ENCODE measurements at places on chromosomes 11 and 22.
A peak's percentile ranks its signal among the peaks of the same experiment; 100 is the strongest.

DNA sequence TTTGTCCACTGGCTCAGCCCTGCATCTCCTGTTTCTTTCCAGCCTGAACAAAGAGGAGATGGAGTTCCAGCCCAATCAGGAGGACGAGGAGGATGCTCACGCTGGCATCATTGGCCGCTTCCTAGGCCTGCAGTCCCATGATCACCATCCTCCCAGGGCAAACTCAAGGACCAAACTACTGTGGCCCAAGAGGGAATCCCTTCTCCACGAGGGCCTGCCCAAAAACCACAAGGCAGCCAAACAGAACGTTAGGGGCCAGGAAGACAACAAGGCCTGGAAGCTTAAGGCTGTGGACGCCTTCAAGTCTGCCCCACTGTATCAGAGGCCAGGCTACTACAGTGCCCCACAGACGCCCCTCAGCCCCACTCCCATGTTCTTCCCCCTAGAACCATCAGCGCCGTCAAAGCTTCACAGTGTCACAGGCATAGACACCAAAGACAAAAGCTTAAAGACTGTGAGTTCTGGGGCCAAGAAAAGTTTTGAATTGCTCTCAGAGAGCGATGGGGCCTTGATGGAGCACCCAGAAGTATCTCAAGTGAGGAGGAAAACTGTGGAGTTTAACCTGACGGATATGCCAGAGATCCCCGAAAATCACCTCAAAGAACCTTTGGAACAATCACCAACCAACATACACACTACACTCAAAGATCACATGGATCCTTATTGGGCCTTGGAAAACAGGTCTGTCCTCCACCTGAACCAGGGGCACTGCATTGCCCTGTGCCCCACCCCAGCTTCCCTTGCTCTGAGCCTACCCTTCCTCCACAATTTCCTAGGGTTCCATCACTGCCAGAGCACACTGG, 5.0 kb downstream of the FTH1 start:
- no peak for DNase-seq

DNA sequence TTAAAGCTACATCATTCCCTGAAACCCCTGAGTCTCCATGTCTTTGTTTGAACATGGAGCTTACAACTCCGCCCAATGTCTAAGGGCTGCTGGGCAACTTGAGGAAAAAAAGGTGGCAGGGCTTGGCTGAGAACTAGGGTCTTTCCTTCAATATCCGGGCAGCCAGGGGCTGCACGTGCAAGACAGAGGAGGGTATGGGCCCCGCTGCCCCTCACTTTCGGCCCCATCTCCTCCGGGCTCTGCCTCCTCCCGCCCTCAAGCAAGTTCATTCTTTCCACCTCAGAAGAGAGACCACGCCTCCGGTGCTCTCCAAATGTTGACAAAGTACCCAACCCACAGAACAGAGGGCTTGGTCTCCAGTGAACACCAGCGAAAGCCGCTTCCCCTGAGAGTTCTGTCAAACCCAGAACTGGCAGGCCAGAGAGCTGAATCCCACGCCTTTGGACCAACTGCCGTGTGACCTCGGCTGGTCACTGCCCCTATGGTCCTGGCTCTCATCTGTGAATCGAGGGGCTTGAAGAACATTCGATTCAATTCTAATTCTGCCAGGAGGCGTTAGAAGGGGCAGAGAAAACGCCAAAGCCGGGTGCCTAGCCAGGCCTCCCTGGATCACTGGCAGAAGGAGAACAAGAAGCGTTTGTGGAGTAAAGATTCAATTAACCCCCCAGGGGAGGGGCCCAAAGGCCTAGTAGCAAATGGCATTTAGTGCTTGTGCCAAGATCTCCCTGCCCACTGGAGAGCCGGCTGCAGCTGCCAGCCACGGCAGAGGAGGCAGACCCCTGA, 7.3 kb downstream of the PDGFB start:
- no peak for DNase-seq

GRCh38 chr11:8839957-8840945, 70.7 kb upstream of the AKIP1 start:
- DNase-seq = peak; percentile 55

- no peak for DNase-seq
Observed at GRCh38 chr11:74860743-74861142, 88.1 kb downstream of the XRRA1 start.

DNA sequence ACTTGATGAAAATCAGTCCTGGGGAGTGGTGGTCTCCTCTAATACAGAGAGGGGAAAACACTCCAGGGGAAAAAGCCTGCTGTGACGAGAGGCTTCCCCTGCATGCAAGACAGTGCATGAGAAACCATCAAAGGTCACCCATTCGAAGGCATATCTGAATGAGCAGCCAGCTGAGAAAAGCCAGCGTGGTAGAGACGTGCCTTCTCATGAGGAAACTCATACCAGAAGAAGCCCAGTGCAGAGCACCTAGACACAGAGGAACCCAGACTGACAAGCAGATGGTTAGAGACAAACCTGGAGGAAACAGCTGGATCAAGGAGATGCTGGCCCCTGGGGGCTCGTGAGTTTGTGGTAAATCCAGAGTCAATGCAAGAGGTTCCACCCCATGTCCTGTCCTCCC, 534.8 kb downstream of the BRD1 start:
- no peak for DNase-seq

DNA sequence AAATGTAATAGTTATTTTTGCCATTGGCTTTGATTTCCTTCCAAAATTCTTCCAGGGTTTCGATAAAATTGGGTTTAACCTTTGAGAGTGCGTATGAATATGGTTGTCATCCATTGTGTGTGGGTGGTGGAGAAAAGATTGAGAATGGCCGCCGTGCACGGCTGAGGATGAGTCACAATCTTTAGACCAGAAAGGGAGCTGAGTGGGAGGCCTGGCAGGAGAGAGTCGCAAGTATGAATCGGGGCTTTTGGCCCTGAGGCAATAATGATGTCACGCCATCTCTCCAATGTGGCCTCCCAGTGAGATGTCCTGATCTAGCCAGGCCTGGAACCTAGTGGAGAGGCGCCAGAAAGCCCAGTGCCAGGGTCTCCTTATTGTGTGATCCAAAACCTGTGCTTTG, 33.1 kb upstream of the SMPD1 start:
- no peak for DNase-seq

DNA sequence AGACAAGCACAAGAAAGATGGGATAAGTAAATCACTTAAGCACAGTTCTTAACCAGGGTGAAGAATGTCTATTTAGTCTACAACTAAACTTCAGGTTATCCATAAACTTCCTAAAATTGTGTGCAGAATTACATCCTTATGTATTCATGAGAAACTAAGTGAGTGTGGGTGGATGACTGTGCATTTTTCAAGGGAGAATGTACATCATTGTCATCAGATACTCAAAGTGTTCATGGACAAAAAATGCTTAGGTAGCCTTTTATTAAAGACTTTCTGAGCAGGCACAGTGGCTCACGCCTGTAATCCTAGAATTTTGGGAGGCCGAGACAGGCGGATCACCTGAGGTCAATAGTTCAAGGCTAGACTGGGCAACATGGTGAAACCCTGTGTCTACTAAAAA, 2023.8 kb downstream of the LRRC4C start:
- DNase-seq = no peak

DNA sequence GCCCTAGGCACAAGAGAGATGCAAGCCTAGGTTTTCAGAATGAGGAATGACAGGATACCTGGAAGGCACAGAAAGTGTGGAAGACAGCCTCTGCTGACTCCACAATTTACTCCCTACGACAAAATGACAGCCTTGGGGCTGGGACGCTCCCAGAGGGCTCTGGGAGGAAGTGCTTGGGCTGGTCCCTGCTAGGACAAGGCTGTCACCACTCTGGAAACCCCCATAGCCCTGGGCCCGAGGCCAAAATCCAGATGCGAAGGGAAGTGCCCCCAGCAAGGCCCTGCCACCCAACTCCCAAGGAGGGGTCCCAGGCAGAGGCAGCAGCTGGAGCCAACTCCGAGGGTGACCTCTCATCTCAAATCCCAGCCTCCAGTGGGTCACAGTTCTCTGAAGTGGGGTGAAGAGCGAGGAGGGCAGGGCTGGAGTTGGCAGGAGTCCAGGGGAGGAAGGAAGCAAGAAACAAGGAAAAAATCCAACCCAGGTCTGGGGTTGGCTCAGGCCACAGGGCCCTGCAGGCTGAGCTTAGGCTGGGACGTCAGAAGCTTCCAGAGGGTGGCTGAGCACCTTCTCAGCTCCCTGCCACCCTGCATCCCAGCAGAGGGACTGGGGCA, 6.3 kb upstream of the CDC42EP2 start:
- DNase-seq = no peak

DNA sequence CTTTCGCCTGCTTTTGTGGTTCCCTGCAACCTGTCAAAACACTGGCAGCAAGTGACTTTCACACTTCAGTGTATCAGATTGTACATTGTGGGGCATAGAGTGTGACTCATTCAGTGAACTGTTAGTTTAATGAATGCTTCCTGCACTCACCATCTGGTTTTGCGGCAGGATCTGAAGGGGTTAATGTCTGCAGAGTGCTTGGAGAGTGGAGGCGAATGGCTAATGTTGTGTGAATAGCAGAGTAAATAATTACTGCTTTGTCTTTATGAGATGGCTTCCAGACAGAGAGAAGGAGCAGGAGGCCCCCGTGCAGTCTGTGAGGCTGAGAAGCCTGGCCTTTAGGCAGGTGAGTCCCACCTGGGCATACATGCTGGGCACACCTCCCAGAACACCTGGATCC, 454.3 kb upstream of the KIRREL3 start:
- DNase-seq = no peak

GRCh38 chr11:832529-833113, at the start of gene CD151:
TSS of gene CD151 (plus strand) at chr11:832952. CDS start at chr11:836070, 3,118 bp downstream.
- no peak for DNase-seq

DNA sequence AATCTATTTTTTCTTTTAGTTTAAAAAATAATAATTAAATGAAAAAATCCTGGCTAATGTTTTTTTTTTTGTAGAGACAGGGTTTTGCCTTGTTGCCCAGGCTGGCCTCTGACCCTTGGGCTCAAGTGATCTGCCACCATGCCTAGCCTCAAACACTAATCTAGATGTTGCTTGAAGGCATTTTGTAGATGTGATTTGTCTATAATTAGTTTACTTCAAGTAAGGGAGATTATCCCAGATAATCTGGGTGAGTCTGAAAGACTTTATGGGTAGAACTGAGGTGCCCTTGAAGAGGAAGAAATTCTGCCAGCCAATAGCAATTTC, 38.6 kb upstream of the RBFOX2 start:
- no peak for DNase-seq

DNA sequence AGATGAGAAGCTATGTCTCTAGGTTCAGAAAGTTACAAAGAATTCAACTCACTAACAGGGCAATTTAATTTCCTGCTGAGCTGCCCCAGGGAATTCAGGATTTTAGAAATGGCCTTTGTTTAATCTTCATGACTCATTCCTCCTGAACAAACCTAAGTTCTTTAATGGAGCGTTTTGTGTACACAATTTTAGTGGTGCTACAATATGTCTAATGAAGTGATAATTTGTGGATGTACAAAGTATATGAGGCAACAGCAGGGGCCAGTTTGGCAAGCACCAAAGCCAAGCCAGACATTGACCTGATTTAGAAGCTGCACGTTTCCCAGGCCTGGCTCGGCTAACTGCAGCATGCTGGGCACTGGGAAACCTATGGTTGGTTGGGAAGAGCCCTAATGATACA, 34.4 kb upstream of the HEPHL1 start:
- no peak for DNase-seq

- no peak for DNase-seq
Observed at GRCh38 chr11:60077981-60078380, 10.5 kb upstream of the MS4A2 start.

- no peak for DNase-seq
Observed at GRCh38 chr11:61037441-61038093, 64.7 kb upstream of the CD5 start.

DNA sequence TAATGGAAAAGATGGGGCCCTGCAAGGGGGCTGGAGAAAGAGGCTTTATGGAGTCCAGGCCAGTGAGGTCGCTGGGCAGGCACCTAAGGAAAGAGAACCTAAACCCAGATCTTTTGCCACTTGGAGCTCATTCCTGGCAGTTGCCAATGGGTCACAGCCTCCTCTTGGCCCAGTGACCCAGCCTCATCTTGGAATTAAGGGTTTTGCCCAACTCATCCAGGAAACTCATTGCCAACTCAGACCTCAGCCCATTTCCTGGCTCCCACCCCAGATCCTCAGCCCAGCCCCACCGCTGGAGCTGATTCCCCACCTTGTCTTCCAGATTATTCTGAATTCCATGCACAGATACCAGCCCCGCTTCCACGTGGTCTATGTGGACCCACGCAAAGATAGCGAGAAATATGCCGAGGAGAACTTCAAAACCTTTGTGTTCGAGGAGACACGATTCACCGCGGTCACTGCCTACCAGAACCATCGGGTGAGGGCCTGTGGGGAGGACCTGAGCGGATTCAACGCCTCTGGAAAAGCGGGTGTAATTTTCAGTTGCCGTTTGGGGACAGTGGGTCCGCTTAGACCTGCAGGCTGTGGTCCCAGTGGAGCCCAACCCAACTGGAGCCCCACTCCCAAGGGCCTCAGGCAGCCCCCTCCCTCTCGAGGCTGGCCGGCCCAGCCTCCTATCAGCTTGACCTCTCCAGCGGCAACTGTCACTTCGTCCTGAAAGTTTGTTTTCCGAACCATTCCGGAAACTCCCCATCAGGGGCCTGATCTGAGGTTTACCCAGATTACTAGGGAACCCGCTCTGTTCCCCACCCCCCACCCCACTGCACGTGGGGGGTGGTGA, 4.3 kb downstream of the TBX1 start:
- DNase-seq = no peak

DNA sequence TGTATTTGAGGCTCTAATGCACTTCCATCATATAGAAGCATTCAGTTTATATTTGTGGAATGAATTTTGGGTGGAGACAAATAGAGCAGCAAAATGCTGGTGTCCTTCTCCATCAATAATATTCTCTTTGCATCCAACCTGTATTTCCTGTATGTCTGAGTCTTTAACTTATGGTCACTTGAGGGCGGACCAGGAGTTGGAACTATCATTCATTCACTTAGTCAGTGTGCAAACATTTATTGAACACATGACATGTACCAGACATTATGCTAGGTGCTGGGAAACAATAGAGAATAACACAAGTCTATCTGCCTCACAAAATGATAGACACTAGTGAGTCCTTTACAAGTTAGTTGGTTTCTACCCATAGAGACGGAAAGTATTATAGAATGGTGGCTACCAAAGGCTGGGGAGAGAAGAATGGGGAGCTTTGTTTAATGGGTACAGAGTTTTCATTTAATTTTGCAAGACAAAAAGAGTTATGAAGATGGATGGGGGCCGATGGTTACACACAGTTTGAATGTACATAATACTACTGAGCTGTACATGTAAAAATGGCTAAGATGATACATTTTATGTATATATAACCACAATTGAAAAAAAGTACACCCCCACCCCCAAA, 4.6 kb upstream of the TMEM123 start:
- no peak for DNase-seq

GRCh38 chr11:106937111-106937510, 81.2 kb downstream of the GUCY1A2 start:
- DNase-seq = no peak

All from HuH-7 (cell line).